ENCODE measurements at places on chromosomes 11 and 22.

DNA sequence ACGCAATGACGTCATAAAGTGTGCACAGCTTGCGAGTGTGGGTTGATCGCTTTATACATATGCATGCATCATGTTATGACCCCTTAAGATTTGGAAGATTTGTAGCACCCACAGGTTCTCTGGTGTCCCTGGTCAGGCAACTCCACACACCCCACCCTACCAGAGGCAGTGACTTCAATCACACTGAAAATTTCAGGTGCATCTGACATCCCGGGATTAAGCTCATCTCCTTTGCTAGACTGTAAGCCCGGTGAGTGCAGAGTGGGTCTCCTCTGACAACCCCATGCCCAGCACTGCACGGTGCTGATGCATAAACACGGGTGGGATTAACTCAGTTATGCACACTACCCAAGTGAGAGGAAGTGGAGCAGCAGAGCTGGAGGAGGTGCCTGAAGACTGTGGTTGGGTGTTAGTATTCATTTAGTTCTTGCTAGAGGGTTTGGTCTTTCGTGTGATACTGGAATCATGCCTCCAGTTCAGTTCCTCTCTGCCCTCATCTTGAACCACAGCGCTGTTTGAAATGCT lies 6.5 kb downstream of the ARSA start:
- peak; percentile 51 for DNase-seq

- DNase-seq: peak; percentile 77
Measured at GRCh38 chr22:45284705-45285262, at the start of gene UPK3A. UPK3A (plus strand) TSS chr22:45284949; CDS start chr22:45285014, 65 bp downstream.

DNA sequence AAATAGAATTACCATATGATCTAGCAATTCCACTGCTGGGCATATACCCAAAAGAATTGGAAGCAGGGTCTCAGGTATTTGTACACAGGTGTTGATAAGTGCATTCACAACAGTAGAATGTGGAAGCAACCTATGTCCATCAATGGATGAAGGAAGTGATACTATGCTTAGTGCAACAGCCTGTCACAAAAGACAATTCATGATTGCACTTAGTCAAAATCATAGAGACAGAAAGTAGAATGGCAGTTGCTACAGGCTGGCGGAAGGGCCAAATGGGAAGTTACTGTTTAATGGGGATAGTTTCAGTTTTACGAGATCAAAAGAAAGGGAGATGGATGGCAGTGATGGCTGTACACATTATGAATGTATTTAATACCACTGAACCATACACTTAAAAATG lies 42.0 kb downstream of the SGSM3 start:
- DNase-seq: no peak

- no peak for DNase-seq
Measured at GRCh38 chr11:74437441-74438042, 29.8 kb downstream of the KCNE3 start.

DNA sequence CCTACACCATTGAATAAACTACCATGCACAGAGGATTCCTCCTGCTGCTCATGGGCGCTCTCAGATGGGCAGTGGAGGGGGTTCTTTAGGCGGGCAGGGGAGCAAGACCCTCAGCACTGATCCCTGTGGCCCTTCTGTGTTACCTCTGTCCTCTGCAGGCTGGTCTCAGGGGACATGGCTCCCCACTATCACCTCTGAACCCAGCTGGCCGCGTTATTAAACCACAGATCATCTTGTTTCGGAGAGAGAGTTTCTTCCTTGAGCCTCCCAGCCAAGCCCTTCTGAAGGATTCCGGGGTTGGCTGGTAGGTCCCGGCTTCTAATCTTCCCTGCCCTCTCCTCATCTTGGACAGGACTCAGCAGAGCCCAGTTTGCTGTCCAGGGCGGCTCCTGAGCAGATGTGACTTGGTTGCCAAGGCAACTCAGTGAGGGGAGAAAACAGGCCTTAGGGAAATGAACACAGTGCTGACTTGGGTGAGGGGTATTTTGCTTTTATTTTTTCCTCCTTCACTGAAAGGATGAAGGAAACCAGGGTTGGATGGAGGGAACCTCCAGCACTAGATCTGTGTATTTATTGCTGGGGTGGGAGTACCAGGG lies 13.3 kb downstream of the APOL3 start:
- no peak for DNase-seq

DNA sequence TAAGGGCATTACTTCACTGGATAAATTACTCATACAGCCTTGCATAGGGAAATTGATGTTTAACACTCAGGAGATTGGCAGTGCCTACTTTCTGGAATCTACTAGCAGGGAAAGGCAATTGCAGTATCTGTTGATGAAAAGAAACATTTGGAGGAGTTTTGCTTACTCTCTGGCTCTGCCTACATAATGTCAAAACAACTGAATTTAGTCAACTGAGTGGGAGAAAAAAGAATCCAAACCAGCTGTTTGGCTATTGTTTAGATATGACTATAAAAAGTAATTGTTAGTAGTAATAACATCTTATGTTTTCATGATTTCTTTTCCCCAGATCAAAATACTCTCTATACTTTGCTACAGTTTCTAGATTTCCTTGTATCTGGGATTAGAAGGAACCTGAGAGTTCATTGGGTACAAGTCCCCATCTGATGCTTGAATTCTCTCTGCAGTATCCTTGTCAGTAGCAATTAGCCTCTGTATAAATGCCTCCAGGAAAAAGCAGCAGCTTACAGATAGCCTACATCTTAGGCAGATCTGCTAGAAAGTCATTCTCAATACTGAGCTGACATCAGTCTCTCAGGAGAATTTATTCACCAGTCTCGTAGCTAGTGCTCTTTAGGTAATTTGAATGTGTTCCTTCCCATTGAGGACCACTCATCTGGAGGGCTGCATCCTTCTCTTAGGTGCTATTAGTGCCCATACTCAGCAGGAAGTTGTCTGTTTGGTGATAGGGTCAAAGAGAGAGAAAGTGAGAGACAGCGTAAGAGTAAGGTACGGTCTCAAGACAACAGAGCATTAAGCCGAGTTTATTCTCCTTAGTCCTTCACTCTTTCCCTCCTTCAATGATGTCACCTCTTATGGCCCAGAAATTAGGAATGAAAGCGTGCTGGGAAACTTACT lies 185.9 kb upstream of the CCDC90B start:
- DNase-seq: no peak

- DNase-seq: no peak
Measured at GRCh38 chr11:74452366-74452765, 15.0 kb downstream of the KCNE3 start.

DNA sequence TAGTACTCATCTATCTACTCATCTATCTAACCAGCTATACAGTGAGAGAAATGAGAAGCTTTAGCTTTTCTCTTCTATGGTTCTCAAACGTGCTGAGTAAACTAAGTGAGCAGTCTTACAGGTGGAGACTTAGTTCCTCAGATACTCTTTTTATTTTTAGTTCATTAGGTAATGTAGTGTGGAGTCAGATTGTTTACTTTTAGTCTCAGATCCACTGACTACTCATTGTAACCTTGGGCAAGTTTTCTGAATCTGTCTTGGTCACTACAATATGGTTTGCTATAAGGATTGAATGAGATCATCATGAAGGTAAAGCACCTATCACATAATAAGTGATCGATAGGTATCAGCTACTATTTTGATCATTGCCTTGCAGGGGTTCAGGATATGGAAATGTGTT lies 160.1 kb downstream of the RAB38 start:
- DNase-seq: no peak

DNA sequence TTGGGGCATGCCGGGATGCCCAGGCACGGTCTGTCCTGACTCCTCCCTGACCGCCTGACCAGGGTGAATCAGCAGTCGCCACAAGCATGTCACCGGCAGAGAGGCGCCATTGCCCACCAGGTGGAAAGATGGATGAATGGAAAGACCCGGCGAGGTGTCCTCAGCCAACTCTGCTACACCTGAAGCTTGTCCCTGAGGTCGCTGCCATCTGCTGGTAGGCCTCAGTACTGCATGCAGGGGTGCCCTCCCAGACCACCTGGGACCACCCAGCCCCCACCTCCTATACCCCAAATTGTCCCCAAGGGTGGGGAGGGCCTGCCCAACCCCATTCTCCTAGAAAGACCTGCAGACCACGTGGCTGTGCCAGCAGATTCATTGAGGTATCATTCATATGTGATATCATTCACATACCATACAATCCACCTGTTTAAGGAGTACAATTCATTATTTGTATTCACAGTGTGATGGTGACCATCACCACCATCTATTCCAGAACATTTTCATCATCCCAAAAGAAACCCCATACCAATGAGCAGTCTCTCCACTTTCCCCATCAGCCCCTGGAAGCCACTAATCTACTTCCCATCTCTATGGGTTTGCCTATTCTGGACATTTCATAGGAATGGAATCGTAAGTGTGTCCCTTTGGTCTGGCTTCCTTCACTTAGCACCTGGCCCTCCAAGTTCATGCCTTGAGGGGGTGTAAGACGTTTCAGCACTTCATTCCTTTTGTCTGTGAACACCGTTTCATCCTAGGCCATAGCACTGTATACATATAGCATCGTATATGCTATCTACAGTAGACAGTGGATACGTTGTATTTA lies 17.5 kb downstream of the FGF3 start:
- no peak for DNase-seq

DNA sequence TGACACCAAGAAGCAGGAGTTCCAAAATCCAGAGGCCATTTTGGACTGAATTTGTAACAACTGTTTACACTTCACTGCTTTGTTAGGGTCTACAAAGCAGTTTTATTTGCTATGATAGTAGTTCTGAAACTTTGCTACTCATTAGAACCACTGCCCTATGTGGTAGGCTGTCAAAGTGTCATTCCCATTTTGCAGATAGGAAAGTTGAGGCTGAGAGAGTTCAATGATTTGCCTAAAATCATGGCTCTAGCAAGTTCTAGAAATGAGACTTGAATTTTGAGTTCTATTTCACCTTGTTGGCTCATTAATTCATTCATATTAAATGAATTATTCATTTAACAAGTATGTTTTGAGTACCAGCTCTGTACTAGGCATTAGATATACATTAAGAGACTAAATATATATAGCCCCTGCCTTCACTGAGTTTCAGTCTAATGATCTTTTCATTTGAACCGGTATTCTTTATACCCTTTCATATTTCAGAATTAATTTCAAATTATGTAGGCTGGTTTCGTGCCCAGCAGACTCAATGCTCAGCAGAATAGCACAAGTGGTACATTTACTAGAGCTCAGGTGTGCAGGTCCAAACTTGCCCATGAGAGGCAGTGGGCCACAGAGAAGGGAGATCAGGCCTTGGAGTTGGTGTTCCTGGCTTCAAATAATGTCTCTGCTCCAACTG lies 93.5 kb downstream of the ME3 start:
- no peak for DNase-seq

GRCh38 chr11:123173040-123173855 lies 21.8 kb downstream of the CLMP start:
- DNase-seq: no peak

DNA sequence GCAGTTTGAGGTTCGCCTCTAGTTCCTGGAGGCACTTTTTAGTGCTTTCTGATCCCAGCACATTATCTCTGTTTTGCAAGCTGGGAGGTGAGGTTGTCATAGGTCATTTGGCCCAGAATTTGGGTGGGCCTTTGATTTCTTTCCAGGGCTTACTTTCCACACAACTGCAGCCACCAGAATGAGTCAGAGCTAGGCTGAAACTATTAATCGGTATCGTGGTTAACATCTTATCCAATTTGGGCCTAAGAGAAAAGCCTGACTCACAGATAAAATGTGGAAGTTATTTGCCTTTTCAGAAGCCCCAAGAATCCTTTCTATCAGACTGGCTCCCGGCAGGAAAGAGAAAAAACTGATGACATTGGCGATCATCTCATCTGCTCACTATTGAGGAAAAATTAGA lies 166.4 kb downstream of the KIRREL3 start:
- DNase-seq: no peak

GRCh38 chr11:125762445-125762844 lies 16.2 kb downstream of the PATE2 start:
- no peak for DNase-seq

GRCh38 chr22:23793326-23793725 lies 6.6 kb downstream of the SMARCB1 start:
- DNase-seq: no peak

Data from activated CD4-positive, CD25-positive, alpha-beta regulatory T cell treated with anti-CD3 and anti-CD28 coated beads, Interleukin-2, amount 50 U/mL, for 72 hours (primary cell).